ENCODE measurements at places on chromosomes 1 and 21. TPM values are rescaled to one million over a fixed set of nuclear protein-coding genes. Genes with fewer than 3 reads are reported as not detected.

TAF13 gene
- 10.8 TPM for total RNA-seq

OR2L3 gene
- total RNA-seq, result 0.27 TPM

MYOM3 gene
- total RNA-seq, result not detected

CXADR gene
- 0.99 TPM for total RNA-seq

SLAMF9 gene
- not detected for total RNA-seq

HHIPL2 gene
- total RNA-seq, result 0.47 TPM

C1QTNF12 gene
- total RNA-seq, result 5.0 TPM

TGFBR3 gene
- total RNA-seq, result 12.0 TPM

SH2D1B gene
- total RNA-seq, result 0.29 TPM

NFASC gene
- total RNA-seq, result not detected

RNU5D-1 gene
- total RNA-seq, result not detected

EXO1 gene
- total RNA-seq, result 0.62 TPM

CLDN14 gene
- not detected for total RNA-seq

EVA1C gene
- 14.4 TPM for total RNA-seq

GRCh38 chr1:7440154-7440553 is 330.9 kb upstream of the VAMP3 start:
- H3K27me3 ChIP-seq, result no peaks in the 10 kb centered on the region
- H3K4me3 ChIP-seq, result no peak overlapping the region
- no peak overlapping the region for H3K27ac ChIP-seq
- no peak for DNase-seq

DNA sequence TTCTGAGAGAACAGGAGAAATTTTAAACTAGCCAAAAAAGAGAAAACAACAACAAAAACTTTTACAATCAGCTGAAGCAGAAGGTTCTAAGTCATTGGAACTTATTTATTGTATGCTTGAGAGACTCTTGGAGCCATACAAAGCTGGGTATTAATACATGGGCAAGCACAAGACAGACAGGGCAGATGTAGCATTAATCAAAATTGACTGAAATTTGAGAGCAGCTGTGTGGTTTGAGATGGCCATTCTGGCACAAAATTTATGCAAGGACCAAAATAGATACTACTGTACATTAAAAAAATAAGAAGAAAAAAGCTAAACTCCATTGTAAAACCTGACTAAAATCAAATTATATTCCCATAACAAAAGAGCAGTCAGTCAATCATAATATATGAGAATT is 892.5 kb downstream of the PLA2G4A start:
- H3K4me1 ChIP-seq, result no peaks in the 10 kb centered on the region
- no peak overlapping the region for H3K4me3 ChIP-seq
- H3K36me3 ChIP-seq, result no peaks in the 10 kb centered on the region
- no peak for DNase-seq
- H3K27ac ChIP-seq, result no peak overlapping the region
- H3K27me3 ChIP-seq, result no peaks in the 10 kb centered on the region

DNA sequence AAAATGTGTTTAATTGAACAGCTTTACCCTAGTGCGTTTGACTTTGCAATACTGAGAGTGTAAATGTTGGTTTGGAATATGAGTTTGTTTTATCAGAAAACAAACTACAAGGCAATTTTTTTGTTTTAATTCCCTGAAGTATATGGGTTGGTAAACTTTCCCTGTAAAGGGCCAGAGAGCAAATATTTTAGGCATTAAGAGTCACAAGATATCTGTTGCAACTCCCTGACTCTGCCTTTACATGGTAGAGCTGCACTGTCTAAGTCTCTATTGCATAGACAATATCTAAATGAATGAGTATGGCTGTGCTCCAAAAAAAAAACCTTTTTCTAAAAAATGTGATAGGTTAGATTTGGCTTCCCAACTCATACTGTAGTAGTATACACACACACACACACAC is 115.1 kb upstream of the PBX1 start:
- H3K4me3 ChIP-seq, result no peak overlapping the region
- no peak overlapping the region for H3K27ac ChIP-seq
- no peaks in the 10 kb centered on the region for H3K4me1 ChIP-seq
- H3K27me3 ChIP-seq, result no peaks in the 10 kb centered on the region
- DNase-seq, result no peak

DNA sequence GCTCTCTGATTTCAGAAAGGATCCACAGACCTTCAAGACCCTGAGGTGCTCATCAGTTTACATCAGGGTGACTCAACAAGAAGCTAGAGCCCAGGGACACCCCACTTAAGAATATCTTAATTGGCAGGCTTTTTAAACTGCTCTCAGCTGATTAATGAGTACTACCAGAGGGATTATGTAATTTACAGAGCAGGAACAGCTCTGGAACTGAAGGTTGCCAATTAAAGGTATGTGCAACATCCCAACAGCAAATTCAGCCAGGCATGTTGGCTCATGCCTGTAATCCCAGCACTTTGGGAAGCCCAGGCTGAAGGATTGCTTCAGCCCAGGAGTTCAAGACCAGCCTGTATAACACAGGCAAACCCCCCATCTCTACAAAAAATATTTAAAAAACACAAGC is 295.7 kb downstream of the SETD4 start:
- no peaks in the 10 kb centered on the region for H3K4me1 ChIP-seq
- peaks cover 2% of the 10 kb centered on the region for H3K27me3 ChIP-seq
- no peaks in the 10 kb centered on the region for H3K36me3 ChIP-seq
- H3K27ac ChIP-seq, result no peak overlapping the region

GRCh38 chr1:93504247-93505033 is 56.5 kb downstream of the FNBP1L start:
- H3K27ac ChIP-seq, result no peak overlapping the region
- H3K4me3 ChIP-seq, result no peak overlapping the region
- H3K27me3 ChIP-seq, result peaks cover 1% of the 10 kb centered on the region
- H3K4me1 ChIP-seq, result no peaks in the 10 kb centered on the region

GRCh38 chr21:44758781-44759627 is 42.6 kb downstream of the UBE2G2 start:
- peaks cover 6% of the 10 kb centered on the region for H3K4me1 ChIP-seq
- no peaks in the 10 kb centered on the region for H3K36me3 ChIP-seq
- H3K27ac ChIP-seq, result no peak overlapping the region

DNA sequence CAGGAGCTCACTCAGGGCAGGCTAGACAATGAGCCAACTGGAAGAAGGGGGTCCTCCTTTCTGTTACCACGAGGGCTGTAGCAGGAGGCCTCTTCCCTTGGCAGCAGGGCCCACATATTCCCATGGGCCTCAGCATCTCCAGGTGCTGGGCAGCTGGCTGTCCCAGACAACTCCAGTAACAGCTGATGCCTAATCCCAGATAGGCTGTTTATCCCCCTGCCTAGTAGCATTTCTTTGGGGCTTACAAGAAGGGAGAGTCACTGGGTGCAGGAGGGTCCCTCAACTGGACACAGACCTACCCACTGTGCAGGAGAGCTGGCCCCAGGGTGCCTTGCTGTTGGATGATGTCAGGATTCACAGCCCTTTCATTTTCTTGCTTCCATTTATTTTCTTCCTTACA is 278.2 kb downstream of the DSCAM start:
- DNase-seq, result no peak
- H3K4me1 ChIP-seq, result no peaks in the 10 kb centered on the region
- H3K27me3 ChIP-seq, result no peaks in the 10 kb centered on the region
- H3K4me3 ChIP-seq, result no peak overlapping the region

DNA sequence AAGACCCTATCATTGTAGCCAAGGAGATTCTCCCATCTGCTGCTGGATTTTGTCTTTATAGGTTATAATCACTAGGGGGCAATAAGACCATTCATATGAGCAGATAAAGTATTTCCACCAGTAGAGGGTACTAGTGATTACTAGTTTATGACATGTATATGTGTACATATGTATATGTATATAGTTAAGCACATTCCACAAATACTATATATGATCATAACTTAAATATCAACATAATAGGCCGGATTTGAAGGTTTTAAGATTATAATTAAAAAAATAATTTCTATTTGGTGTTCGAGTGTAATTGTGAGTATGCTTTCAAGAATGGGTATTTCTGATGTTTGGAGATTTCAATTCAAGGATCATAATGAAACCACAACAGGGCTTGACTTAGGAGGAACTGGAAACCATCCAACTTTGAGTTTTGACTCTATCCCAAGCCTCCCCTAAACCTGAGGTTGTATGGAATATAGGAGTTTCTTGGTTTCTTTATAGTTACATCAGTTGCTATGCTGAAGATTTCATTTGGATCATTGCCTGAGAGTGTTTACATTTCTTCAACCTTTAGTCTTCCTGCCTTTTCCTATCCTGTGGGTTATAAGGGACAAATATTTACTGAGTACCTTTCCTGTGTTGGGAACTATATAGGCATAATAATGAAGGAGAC is 16.9 kb downstream of the TCEANC2 start:
- no peak overlapping the region for H3K4me3 ChIP-seq
- H3K27ac ChIP-seq, result no peak overlapping the region
- no peaks in the 10 kb centered on the region for H3K27me3 ChIP-seq

DNA sequence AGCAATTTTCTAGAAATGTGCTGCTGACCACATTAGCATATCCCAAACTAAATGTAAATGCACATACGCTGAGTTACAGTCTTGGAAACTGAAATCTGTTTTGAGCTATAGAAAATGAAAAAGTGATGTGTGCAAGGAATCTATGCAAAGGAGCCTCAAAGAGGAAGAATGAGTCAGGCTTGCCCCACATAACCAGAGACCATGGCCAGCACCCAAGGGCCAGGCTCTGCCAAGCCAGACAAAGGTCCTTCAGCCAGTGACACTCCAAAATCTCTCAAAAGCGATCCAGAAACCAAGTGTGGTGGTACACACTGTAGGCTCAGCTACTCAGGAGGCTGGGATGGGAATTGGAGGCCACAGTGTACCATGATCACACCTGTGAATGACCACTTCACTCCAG is 195.2 kb downstream of the TOMM20 start:
- no peak overlapping the region for H3K4me3 ChIP-seq
- H3K4me1 ChIP-seq, result peaks cover 35% of the 10 kb centered on the region
- no peak overlapping the region for H3K27ac ChIP-seq
- DNase-seq, result no peak

GRCh38 chr1:156486421-156487344 is 13.9 kb downstream of the MEF2D start:
- peak overlapping the region; percentile 18 for H3K4me3 ChIP-seq
- no peak for DNase-seq
- H3K27me3 ChIP-seq, result no peaks in the 10 kb centered on the region
- H3K27ac ChIP-seq, result peak overlapping the region; percentile 93

GRCh38 chr1:162147760-162148159 is 78.3 kb downstream of the NOS1AP start:
- no peak overlapping the region for H3K27ac ChIP-seq
- no peak for DNase-seq
- no peaks in the 10 kb centered on the region for H3K4me1 ChIP-seq

- H3K36me3 ChIP-seq, result no peaks in the 10 kb centered on the region
- no peak overlapping the region for H3K27ac ChIP-seq
- H3K4me3 ChIP-seq, result no peak overlapping the region
- no peak for DNase-seq
- no peaks in the 10 kb centered on the region for H3K4me1 ChIP-seq
Observed at GRCh38 chr1:156937883-156938282, 17.5 kb downstream of the LRRC71 start.

GRCh38 chr1:235504122-235504493 is at the start of gene B3GALNT2:
Gene B3GALNT2 (minus strand): TSS chr1:235504452. CDS start chr1:235504252, 200 bp downstream.
- no peaks in the 10 kb centered on the region for H3K27me3 ChIP-seq
- peak within 1 kb of the TSS; percentile 94 for H3K27ac ChIP-seq
- H3K36me3 ChIP-seq, result no peaks in the 10 kb centered on the region
- H3K4me1 ChIP-seq, result peaks cover 16% of the 10 kb centered on the region
- no peak for DNase-seq

DNA sequence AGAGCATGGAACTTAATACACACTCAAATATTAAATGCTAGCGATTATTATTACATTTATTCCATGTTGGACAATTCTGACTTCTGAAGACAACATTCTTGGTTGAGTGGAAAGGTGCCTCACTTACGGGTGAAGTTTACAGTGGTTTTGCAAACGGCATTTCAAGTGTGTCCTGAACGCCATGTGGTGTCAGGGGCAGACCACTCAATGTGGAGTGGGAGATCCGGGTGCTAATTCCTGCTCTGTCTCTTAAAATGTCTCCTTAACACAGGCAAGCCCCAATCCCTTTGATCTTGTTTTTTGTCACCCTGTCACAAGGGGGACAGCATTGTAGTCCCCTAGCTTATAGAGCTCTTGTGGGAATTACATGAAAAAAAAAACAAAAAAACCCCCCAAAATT is 5.6 kb upstream of the TDRD10 start:
- peaks cover 30% of the 10 kb centered on the region for H3K4me1 ChIP-seq
- no peak overlapping the region for H3K27ac ChIP-seq
- no peak for DNase-seq
- H3K27me3 ChIP-seq, result peaks cover 23% of the 10 kb centered on the region
- no peak overlapping the region for H3K4me3 ChIP-seq
- H3K36me3 ChIP-seq, result no peaks in the 10 kb centered on the region

- DNase-seq, result no peak
- no peak overlapping the region for H3K27ac ChIP-seq
- H3K4me3 ChIP-seq, result peak overlapping the region; percentile 72
- H3K27me3 ChIP-seq, result peaks cover 3% of the 10 kb centered on the region
- peaks cover 6% of the 10 kb centered on the region for H3K36me3 ChIP-seq
Observed at GRCh38 chr1:2050793-2051682, 827 bp downstream of the PRKCZ start.

DNA sequence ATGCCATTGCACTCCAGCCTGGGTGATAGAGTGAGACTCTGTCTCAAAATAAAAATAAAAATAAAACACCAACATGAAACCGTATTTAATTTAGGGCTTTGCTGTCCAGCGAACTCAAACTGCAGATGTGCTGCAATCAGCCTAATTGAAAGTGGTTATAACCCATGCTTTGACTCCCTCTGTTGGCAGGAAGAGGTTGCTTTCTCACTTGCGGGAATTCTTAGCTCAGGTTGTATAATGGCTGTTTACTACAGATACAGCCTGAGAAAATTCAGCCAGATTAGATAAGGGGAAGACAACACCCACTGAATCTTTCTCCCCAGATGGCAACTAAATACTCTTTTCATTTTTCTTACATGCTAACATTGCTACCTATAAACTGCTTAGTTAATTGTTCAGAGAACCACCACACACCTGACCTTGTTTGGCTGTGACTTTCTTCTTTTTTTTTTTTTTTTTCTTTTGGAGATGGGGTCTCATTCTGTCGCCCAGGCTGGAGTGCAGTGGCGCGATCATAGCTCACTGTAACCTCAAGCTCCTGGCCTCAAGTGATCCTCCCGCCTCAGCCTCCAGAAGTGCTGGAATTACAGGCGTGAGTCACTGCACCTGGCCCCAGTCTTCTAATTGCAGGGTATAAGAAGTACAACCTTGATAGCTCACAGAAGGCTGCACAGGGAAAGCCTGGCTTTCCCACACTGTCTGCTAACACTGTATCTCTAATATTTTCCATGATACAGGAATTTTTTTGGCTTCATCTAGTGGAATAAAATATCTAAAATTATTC is 34.6 kb downstream of the DNTTIP2 start:
- H3K27me3 ChIP-seq, result no peaks in the 10 kb centered on the region
- H3K4me3 ChIP-seq, result no peak overlapping the region
- peaks cover 9% of the 10 kb centered on the region for H3K36me3 ChIP-seq
- H3K4me1 ChIP-seq, result peaks cover 23% of the 10 kb centered on the region
- peak overlapping the region; percentile 75 for H3K27ac ChIP-seq

GRCh38 chr1:60090655-60091054 is 17.1 kb upstream of the C1orf87 start:
- H3K36me3 ChIP-seq, result no peaks in the 10 kb centered on the region
- H3K27ac ChIP-seq, result no peak overlapping the region
- DNase-seq, result no peak
- no peak overlapping the region for H3K4me3 ChIP-seq

Measured in naive thymus-derived CD8-positive, alpha-beta T cell (primary cell).